ENCODE measurements at places on chromosomes 1 and 21. TPM values are rescaled to one million over a fixed set of nuclear protein-coding genes. Genes with fewer than 3 reads are reported as not detected.

Gene LRRC53
- total RNA-seq: not detected

Gene TEX38
- not detected for total RNA-seq

Gene COL6A1
- 494 TPM for total RNA-seq

Gene SELENBP1
- total RNA-seq: 65.7 TPM

Gene GJA4
- total RNA-seq: 48.7 TPM

Gene NR1I3
- not detected for total RNA-seq

Gene PCAT6
- total RNA-seq: not detected

Gene KCNT2
- total RNA-seq: 9.9 TPM

Gene AKNAD1
- total RNA-seq: 0.44 TPM

Gene CLCNKB
- not detected for total RNA-seq

Gene HLX
- 16.5 TPM for total RNA-seq

Gene ADAM30
- total RNA-seq: not detected

Gene SPRR2D
- not detected for total RNA-seq

Gene MTARC2
- total RNA-seq: 24.5 TPM

Gene CFAP107
- not detected for total RNA-seq

Gene GPX7
- 21.4 TPM for total RNA-seq

Measured in tibial nerve (tissue), 4 donors.